RPMI8226 (cell line): ENCODE measurements at places on chromosomes 2 and 18.

DNA sequence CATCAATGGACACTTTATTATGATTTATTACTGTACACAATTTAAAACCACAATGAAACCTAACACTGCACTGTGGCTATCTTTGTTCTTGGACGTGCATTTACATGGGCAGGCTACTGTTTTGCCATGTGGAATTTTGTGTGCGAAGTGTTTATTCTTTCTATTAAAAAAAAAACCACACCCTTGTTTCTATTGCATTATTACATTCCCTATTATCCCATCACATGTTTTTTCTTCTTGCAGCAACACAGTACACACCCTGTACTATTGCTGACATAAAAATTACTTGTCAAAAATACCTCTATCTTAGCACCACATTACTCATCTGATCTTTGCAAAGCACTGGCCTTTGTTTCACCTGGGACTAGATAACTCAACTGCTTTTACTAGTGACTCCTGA lies 1.5 kb downstream of the RNF152 start:
- no peak for DNase-seq

- DNase-seq, result no peak
These were observed 19.0 kb upstream of the DUSP19 start for GRCh38 chr2:183059561-183059960.

DNA sequence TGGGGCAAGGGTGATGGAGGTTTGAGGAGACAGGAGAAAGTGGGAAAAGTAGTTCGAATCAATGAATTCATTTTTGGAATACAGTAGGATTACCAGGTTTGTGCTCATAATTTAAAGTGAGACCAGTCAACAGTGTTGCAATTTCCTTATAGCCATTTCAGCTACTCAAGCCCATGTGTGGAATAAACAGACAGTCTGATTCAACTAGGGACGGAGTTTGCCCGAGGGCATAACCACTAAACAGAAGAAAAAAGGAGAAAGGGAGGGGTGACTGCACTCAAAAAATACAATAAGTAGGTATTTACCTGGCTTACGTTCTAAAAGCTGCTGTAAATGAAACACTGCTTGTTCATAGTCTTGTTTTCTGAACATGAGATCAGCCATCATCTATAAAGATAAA lies 55.2 kb downstream of the TTC21B start:
- DNase-seq, result no peak

DNA sequence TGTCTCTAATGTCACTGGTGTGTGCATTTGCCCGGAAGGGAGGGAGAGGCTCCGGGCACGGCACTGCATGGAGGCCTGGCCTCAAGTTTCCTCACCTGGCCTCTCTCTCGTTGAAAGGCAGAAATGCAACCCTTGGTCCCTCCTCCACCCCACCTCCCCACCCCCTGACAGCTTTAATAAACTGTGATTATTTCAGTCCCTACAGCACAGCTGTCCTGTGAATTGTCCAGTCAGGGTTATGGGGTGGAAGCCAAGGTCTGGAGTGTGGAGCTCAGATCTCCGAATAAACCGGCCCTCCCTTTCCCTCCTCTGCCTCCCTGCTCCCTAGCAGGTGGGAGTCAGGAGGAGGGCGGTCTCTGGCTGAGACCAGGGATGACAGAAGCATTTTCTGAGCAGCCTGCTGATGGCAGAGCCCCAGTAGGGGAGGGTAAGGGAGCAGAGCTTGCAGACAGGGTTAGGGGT lies 199.2 kb upstream of the SMAD2 start:
- peak; percentile 62 for DNase-seq

DNA sequence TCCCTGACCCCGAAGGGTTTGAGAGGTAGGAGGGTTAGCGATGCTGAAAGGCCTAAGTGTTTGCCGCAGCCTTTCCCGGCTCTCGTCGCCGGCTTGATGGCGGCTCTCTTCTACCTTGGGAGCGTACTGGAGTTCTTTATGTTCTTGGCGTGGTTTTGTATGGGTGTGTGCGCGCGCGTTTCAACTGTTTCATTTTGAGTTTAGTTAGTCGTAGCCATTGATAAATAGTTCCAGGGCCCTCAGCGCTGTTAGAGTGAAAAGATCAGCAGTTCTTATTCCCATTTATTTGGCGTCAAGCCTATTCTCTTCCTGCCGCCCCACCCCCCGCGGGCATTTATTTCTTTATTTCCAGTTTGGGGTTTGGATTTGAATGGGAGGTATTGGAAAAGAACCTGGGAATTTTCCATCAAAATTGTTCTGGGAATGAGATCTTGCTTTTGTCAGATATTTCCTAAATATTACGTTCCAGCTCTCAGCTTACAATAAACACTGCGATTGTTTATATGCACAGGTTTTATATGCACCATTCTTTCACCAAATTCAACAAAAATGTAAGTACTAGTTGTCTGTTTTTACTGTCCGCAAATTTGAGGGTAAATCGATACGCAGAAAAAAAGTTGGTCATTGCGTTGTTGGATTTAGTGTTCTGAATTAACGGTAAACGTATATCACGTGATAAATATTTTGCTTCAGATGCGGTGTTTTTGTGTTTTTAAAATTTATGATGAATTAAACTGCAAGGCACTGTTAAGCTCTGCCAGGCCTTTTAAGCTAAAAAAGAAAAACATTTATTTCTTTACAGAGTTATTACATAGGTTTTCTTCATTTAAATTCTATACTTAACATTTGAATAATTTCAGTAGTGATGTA lies 954 bp downstream of the CCNT2 start:
- peak; percentile 53 for DNase-seq

DNA sequence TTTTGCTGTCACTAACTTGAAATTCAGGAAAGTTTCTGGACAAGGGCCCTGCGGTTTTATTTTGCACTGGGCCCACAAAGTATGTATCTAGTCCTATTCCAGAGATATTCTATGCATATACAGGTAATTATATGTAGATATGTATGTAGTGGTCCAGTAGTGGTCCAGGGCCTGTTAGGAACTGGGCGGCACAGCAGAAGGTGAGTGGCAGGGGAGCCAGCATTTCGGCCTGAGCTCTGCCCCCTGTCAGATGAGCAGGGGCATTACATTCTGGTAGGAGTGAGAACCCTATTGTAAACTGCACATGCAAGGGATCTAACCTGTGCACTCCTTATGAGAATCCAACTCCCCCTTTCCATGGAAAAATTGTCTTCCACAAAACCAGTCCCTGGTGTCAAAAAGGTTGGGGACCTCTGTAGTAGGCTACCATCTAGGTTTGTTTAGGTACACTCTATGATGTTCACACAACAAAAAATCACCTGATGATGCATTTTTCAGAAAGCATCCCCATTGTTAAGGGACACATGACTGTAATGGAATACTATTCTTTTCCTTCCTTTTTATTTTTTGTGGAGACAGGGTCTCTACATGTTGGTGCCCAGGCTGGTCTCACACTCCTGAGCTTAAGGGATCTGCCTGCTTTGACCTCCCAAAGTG lies 2.8 kb upstream of the PPP4R3B start:
- peak; percentile 40 for DNase-seq

GRCh38 chr2:57075226-57075625 lies 891.4 kb downstream of the CCDC85A start:
- DNase-seq, result no peak

GRCh38 chr2:237455764-237456163 lies 31.3 kb upstream of the MLPH start:
- DNase-seq, result no peak

GRCh38 chr2:189685540-189686229 lies 11.2 kb downstream of the ANKAR start:
- DNase-seq, result peak; percentile 85

GRCh38 chr2:238427435-238428162 lies 872 bp downstream of the ASB1 start:
- no peak for DNase-seq

DNA sequence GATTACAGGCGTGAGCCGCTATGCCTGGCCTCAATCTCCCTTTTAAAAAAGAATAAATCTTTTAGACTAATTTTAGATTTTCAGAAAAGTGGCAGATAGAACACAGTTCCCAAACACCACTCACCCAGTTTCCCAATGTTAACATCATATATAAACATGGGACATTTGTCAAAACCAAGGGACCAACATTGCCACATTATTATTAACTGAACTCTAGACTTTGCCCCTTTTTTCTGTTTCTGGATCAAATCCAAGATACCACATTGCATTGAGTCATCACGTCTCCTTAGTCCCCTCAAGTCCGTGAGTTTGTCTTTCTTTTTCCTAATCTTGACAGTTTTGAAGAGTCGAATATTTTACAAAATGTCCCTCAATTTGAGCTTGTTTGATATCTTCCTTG lies 2.4 kb downstream of the C2orf42 start:
- DNase-seq, result no peak

GRCh38 chr2:180583441-180584140 lies 396.8 kb upstream of the UBE2E3 start:
- DNase-seq, result no peak

DNA sequence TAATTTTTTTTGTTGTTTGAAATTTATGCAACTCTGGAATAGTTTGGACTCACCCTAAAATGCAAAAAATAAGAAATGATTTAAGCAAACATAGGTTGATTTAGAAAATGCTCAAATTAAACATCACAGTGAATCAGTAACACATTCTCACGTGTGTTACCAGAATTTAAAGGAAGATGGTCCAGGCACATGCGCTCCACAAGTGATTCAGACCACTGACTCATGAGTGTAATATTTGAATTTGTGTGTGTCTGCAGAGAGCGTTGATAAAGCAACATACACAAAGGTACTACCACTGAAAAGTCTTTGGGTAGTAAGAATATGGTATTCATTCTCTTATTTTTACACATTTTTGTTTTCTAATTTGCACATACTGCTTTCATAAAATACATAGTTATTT lies 7.9 kb downstream of the SS18 start:
- no peak for DNase-seq

GRCh38 chr2:205734436-205735037 lies 52.2 kb downstream of the NRP2 start:
- no peak for DNase-seq

DNA sequence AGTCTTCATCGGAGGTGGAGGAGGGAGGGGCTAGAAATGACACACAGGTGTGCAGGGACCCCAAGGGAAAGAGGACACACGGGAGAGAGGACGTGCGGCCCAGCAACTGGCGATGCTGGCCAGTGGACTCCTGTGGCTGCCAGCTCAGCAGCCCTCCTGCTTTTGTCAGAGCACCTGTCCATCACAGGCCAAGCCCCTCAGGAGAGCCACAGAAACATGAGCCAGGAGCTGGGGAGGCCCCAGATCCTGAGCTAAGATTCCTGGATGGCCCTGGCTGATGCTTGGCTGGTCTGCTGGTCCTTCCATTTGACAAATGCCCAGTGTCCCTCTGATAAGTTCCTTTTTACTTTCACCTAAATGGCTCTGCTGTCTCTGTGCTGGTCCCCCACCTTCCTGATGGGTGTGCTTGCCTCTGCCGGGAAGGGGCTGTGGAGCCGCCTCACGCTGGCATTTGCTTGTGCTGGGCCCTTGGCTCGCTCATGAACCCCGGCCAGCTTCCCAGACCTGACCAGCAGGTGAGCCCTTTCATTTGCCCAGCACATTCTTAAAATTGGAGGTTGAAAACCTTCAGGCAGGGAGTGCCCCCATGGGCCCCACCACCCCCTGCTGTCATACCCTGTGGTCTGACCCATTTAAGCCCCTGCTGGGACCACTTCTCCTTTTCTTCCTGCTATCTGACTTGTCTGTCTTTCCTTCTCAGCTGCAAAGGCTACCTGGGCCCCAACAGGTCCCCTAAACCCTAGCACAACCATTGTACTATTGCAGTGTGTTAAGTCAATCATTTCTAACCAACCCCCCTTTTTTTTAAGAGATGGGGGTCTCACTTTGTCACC lies 37.3 kb downstream of the CYP27C1 start:
- no peak for DNase-seq

- DNase-seq, result no peak
These were observed 12.1 kb downstream of the PLEKHH2 start for GRCh38 chr2:43648994-43649701.

- DNase-seq, result no peak
These were observed 28.1 kb downstream of the ASAP2 start for GRCh38 chr2:9234680-9235146.

- DNase-seq, result no peak
These were observed 365.2 kb downstream of the ZNF521 start for GRCh38 chr18:24986666-24987302.

- no peak for DNase-seq
These were observed 108.3 kb downstream of the SPTBN1 start for GRCh38 chr2:54564439-54564838.

DNA sequence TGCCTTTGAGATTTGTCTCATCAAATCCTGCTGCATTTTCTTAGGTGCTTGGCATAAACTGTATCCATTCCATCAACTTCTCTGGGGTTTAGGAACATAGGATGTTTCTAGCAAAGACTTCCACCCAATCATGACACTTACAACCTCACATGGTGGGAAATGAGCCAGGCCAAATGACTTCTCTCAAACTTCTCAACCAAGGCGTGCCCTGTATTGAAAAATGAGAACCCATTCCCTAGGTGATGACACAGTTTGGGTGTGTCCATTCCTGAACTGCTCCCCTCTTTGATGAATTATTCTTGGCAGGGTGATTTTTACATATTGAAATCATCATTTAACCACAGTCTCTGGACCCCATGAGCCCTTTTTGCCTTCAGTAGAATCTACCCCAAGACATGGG lies 161.1 kb downstream of the EN1 start:
- DNase-seq, result no peak

- DNase-seq, result no peak
These were observed 949 bp downstream of the CDC42EP3 start for GRCh38 chr2:37670378-37671008.

DNA sequence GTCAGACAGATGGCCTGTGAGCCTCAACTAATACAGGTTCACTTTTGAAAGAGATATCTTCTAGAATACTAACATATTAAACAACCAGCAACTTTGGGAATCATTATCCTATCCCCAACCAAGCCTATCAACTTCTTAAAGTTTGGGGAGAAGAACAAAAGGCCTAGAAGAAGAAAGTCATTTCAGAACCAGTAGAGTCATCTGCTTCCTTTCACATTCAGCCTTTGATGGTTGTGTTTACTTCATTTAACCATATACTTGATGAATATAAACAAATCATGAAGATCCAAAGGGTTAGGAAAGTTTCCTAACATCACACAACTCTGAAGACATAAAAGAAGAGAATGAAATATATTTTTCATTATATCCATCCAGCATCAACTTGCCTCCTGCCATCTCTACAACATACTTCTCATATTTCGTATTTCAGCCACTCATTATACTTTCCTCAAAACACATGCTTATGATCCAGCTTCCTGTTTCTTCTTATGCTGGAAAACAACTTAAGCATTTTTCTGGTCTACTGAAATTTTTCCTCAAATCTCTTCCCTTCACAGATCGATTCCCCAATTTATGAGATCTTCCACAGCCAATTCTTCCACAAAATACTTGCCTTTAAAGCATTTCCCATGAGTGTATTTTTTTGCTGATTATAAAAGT lies 114.3 kb downstream of the CACNB4 start:
- DNase-seq, result no peak
